ENCODE measurements at places on chromosomes 7 and 10.
A peak's percentile ranks its signal among the peaks of the same experiment; 100 is the strongest.

DNA sequence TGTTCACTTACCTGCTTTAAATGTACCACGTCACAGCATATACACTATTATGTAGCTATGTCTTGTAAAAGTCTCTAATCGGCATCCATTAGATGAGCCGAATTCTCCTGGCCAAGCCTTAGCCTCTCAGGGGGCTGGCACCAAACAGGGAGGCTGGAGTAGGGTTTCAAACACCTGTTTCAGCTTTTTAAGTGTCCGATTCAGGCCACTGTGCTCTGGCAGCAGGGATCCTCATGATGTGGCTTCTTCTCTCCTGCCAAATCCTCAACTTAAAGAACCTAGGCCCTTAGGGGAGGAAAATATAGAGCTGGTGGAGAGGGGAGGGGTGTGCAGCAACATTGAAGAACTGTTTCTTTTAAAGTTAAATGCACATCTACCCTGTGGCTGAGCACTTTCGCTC, 68.5 kb upstream of the NFKB2 start:
- DNase-seq: no peak

GRCh38 chr10:77226853-77227565, 410.6 kb downstream of the KCNMA1 start:
- DNase-seq: no peak

DNA sequence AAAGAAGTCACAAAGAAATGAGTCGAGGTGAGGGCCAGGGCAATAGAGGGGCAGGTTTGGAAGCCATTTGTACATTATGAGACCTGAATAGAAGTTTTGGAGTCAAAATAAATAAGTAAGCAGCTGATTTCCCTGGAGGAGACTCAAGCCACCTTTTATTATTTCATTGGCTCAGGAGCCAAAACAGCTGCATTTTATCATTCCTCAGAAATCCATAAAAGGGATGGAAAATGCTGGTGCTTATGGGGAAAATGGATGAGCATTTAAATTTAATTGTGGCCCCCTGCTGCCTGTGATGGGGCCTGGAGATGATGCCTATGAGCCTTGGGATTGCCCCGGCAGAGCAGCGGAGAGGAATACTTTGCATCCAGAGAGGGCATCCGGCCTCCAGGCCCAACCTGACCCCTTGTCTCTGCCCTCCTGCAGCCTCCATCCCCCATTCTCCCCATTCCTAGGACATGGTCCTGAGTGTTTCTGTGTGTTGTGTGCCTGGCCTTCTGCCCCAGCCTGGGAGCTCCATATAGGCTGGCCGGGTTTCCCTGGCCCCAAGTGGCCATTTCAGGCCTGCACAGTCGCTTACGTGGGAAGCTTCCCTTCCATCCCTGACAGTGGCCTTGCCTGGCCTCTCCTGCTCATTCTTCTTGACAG, 296.8 kb upstream of the ZMIZ1 start:
- DNase-seq: no peak

DNA sequence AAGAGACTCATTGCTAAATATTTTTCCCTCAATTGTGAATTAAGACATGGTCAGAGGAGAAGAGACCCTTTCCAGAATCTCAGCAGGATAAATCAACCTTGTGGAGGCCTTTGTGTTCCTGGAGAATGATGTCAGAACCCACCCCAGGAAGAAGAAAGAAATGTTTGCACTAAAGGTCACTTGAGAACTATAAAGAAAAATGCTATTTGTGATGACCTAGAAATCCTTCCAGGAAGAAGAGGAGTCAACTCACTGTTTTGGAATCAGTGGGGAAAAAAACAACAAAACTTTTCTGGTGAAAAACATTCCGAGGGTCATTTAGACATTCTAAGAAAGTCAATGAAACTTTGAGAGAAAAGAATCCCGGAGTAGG, 129.1 kb upstream of the ANKRD1 start:
- no peak for DNase-seq

DNA sequence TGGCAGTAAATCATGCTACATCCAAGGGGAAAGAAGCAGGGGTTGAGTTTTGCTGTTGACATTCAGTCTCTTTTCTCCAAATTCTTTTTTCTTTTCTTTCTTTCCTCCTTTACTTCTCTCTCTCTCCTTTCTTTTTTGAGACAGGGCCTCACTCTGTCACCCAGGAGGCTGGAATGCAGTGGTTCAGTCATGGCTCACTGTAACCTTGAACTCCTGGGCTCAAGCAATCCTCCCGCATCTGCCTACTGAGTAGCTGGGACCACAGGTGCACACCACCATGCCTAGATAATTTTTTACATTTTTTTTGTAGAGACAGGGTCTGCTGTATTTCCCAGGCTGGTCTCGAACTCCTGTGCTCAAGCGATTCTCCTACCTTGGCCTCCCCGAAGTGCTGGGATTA, 35.2 kb downstream of the SBDS start:
- no peak for DNase-seq

- no peak for DNase-seq
Measured at GRCh38 chr10:130369645-130370381, 233.6 kb downstream of the GLRX3 start.

GRCh38 chr7:15686957-15687545, 568 bp upstream of the MEOX2 start:
- no peak for DNase-seq

GRCh38 chr10:60429084-60429849, 39.6 kb upstream of the ANK3 start:
- no peak for DNase-seq

DNA sequence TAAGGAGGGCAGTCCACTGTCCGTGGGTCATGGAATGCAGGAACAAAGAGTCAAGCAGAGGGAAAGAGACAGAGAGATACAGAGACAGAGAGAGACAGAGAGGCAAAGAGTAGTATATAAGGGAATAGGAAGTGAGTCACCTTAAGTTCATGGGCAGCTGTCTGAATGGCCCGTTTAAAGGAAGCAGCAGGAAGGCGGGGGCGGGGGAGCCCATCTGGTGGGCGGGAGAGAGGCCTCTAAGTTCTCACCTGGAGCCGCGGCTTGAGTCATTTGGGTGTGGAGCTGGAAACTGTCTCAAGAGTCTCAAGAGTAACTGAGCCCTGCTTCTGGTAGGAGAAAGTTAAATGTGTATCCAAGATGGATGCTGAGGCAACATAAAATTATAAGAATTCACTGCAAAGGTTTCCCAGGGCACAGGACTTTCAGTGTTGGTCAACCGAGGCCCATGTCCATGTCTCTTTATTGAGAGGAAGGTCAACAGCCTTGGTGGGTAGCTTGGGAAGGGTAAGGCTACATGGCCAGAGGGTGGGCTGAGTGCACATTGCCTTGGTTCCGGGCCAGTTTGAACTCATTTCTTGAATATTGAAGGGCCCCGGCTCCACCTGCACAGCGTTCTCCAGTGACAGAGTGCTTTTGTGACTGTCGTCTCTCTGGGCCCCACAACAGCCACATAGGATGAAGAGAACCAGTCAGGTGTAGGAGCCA, 85.5 kb upstream of the CACUL1 start:
- no peak for DNase-seq

- DNase-seq: no peak
Measured at GRCh38 chr7:123270570-123270969, 70.8 kb upstream of the SLC13A1 start.

DNA sequence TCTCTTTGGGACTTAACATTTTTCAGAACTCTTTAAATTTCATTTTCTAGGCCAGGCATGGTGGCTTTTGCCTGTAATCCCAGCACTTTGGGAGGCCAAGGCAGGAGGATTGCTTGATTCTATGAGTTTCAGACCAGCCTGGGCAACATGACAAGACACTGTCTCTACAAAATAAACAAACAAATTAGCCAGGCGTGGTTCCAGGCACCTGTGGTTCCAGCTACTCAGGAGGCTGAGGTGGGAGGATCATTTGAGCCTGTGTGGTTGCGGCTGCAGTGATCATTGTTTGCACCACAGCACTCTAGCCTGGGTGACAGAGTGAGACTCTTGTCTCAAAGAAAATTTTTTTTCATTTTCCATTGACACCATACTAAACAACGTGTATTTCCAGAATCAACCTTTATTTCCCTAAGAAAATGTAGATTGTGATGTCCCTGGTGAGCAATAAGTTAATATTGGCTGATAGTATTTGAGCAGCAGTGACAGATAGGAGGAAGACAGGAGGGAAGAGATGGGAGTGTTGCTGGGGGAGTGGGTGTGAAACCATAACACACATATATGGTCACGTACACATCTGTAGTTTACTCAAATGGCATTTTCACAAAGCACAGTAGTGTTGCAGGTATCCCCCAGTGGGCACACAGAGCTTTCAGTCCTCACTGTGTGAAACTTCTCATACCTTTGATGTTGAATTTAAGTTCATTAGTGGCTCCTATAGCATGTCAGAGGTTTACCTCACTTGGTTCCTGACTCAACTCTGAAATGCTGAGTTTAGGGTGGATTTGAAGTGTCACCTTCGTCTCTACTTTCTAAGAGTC, 205.6 kb downstream of the AUTS2 start:
- no peak for DNase-seq

GRCh38 chr7:124322561-124322960, 289.7 kb upstream of the TMEM229A start:
- no peak for DNase-seq

GRCh38 chr7:16774294-16774693, 20.7 kb downstream of the TSPAN13 start:
- DNase-seq: no peak

DNA sequence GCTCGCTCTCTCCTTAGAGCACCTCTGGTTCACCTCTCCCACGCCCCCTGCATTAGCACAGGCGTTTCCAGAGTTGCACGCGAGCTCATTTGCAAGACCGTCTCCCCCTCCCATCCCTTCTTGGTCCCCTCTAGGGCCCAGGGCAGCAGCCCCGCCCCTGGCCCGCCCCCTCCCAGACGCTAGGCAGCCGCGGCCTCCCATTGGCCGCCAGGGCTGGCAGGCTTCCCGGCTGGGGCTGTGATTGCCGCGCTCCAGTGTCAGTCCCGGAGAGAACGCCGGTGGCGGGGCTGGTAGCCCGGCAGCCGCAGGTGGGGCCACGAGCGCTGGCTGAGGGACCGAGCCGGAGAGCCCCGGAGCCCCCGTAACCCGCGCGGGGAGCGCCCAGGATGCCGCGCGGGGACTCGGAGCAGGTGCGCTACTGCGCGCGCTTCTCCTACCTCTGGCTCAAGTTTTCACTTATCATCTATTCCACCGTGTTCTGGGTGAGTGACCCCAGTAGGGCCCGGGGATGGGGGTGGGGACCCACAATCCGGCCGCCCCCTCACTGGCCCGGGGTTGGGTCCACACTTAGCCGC, at the start of gene TSPAN15:
TSS of gene TSPAN15 (plus strand) at position 257 of the 575 bp plus-strand sequence. CDS start at position 387, 130 bp downstream.
- DNase-seq: peak; percentile 72

DNA sequence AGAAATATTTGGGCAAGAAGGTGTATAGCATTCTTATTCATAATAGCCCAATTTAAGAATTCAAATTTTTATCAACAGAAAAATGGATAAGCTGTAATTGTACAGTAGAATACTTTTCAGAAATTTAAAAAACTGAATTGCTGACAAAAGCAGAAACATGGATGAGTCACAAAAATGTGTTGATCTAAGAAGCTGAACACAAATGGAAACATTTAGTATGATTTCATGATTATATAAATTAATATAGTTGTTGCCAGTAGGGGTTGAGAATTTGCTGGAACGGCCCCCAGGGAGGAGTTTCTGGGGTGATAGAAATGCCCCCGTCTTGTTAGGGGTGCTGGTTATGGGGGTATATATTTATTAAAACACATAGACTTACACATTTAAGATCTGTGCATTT, 179.1 kb downstream of the KLF6 start:
- DNase-seq: no peak

GRCh38 chr7:29413626-29414136, 150.0 kb upstream of the PRR15 start:
- DNase-seq: no peak

GRCh38 chr7:4820967-4821471, 40.8 kb downstream of the PAPOLB start:
- no peak for DNase-seq

DNA sequence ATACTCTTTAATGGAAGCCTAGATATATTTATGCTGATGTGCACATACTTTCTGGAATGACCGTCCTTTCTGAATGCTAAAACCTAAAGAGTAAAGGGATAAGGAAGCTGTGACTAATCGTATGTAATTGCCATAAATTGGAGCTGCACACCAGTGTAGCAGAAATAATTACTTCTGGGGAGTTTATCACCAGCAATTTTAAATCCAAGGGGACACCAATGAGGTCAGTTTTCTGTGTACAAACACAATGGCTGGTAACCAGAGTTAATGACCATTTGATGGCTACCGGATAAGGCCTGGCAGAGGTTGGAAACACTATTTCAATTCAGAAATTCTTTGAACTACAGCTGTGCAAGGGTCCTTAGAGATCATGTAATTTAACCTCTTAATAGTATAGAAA, 670.1 kb downstream of the REEP3 start:
- no peak for DNase-seq

DNA sequence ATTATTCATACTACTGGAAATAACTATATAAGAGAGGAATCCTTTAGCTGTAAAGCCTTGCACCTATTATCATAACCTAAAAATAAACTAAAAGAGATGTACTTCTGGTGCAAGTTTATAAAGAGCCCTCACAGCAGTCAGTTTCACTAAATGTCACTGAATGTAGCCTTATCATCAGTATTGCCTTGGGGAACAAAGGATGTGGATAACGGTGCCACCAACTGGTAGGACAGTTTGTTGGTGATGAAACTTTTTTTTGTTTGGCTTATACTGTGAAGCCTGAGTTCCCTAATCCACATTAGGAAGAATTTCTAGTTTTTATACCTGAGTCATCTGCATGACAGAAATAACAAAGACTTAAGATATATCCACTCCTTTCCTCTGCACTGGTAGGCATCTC, 117.9 kb upstream of the COL1A2 start:
- DNase-seq: no peak

DNA sequence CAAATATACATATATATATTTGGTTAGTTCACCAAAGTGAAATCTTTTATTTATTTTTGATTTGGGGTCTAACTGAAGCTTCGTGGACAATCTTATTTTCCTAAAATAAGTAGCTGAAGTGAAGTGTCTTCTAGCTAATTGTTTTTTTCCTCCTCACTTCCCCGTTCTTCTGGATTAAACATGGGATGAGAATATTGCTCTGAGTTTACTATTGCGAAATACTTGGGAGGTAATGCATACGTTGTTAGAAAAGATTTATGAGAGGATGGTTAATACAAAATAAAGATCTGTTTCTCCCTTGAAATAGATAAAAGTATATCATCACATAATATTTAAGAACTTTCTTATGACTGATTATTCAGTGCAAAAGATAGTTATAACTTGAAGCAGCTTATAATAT, 228.3 kb upstream of the TPK1 start:
- no peak for DNase-seq

GRCh38 chr10:22434521-22434920, 89.2 kb downstream of the SPAG6 start:
- DNase-seq: no peak
